ENCODE measurements at places on chromosomes 2 and 18. TPM values are rescaled to one million over a fixed set of nuclear protein-coding genes. Genes with fewer than 3 reads are reported as not detected.

Gene NTSR2
- not detected for total RNA-seq

Gene CDH19
- total RNA-seq, result not detected

Gene EML6
- total RNA-seq, result 0.17 TPM

Gene TNFAIP6
- not detected for total RNA-seq

Gene GMCL1
- total RNA-seq, result 13.6 TPM

Gene GPR75
- total RNA-seq, result 1.6 TPM

Gene MGAT4A
- 89.5 TPM for total RNA-seq

Gene ASXL3
- total RNA-seq, result 0.05 TPM

Gene HAAO
- not detected for total RNA-seq

Gene TEX44
- total RNA-seq, result not detected

Gene UCN
- total RNA-seq, result 0.37 TPM

Gene TACR1
- total RNA-seq, result not detected

Gene CLEC4F
- total RNA-seq, result 0.34 TPM

Gene SUCLG1
- total RNA-seq, result 41.0 TPM

Gene CFC1B
- total RNA-seq, result not detected

Gene POTEE
- 0.47 TPM for total RNA-seq

Gene UPP2
- total RNA-seq, result not detected

Gene LBX2
- 0.98 TPM for total RNA-seq

Gene ICA1L
- total RNA-seq, result 1.2 TPM

Gene NCL
- 426 TPM for total RNA-seq

Gene DSG2
- total RNA-seq, result 9.7 TPM

Gene MYO3B
- not detected for total RNA-seq

Gene ANKRD30BL
- not detected for total RNA-seq

Gene SOX11
- not detected for total RNA-seq

Gene CYTIP
- not detected for total RNA-seq

Gene C18orf54
- total RNA-seq, result 9.4 TPM

Gene KHK
- total RNA-seq, result 4.8 TPM

Gene RESP18
- not detected for total RNA-seq

Gene GPR45
- total RNA-seq, result not detected

Gene KIF1A
- 0.05 TPM for total RNA-seq

Gene CEP192
- total RNA-seq, result 34.0 TPM

Gene TUBA3E
- total RNA-seq, result not detected
